SK-N-SH (cell line): ENCODE measurements at places on chromosomes 1 and 21. TPM values are rescaled to one million over a fixed set of nuclear protein-coding genes. Genes with fewer than 3 reads are reported as not detected.

GRCh38 chr1:161305867-161306519 is 3.8 kb downstream of the MPZ start:
- no peaks in the 10 kb centered on the region for H3K27me3 ChIP-seq
- H3K36me3 ChIP-seq, result no peaks in the 10 kb centered on the region
- H3K27ac ChIP-seq, result 0 out of 2 replicates have a peak overlapping the region, but pooled peaks have one; percentile 8
- peak; percentile 91 for DNase-seq
- H3K4me3 ChIP-seq, result peak overlapping the region; percentile 71
- peaks cover 11% of the 10 kb centered on the region for H3K4me1 ChIP-seq

The FLG gene
- polyA plus RNA-seq, result not detected in 2 replicates

GRCh38 chr1:76833151-76833550 is 34.1 kb upstream of the ST6GALNAC5 start:
- no peak overlapping the region for H3K27ac ChIP-seq
- no peaks in the 10 kb centered on the region for H3K27me3 ChIP-seq
- H3K4me1 ChIP-seq, result peaks cover 9% of the 10 kb centered on the region
- no peak overlapping the region for H3K4me3 ChIP-seq

The ICOSLG gene
- 0.43 and 0.52 TPM in 2 replicates for polyA plus RNA-seq

The YARS1 gene
- polyA plus RNA-seq, result 31.9 and 46.3 TPM in 2 replicates

DNA sequence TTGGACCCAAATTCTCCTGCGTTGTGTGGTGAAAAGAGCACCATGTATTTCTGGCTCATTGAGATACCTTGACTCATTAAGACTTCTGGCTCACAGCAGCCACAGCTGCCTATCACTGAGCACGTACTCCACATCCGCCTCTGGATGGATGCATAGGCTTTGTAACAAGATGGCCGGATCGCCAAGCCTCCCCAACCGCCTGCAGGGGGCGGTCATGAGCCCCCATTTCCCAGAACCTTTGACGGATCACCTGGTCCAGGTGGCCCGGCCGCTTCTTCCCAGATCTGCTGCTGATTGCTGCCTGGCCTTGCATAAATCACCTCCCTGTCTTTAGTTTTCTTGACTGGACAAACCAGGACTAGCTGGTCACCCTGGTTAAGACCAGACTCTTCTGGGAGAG is 156.5 kb upstream of the KLHDC7A start:
- no peak for DNase-seq
- H3K4me3 ChIP-seq, result no peak overlapping the region
- H3K36me3 ChIP-seq, result no peaks in the 10 kb centered on the region
- no peak overlapping the region for H3K27ac ChIP-seq

DNA sequence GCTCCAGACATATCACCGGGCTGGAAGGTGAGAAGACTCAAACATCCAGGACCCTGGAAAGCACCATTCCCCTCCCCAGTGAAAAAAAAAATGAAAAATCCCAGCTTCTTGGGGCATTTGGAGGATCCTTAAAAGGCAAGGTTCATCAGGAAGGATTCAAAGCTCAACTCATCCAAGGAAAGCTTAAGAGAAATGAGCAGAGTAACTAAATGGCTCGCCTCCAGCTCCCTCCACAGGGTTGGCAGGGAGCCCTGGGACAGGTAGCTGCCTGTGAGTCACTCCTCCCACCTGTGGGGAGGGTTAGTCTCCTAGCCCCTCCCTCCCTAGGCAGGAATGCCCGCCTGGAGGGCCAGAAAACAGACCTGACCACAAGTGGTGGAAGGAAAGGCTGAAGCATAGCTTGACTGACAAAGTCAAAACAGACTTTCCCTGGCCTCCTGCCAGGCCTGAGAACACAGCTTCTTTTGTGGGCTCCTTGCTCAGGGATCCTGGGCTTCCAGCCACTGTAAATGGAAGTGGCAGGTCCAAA is 712 bp upstream of the LAMB3 start:
- H3K4me1 ChIP-seq, result peaks cover 38% of the 10 kb centered on the region
- no peak overlapping the region for H3K4me3 ChIP-seq
- no peaks in the 10 kb centered on the region for H3K36me3 ChIP-seq
- no peak for DNase-seq
- no peaks in the 10 kb centered on the region for H3K27me3 ChIP-seq

The CCDC27 gene
- not detected in 2 replicates for polyA plus RNA-seq

DNA sequence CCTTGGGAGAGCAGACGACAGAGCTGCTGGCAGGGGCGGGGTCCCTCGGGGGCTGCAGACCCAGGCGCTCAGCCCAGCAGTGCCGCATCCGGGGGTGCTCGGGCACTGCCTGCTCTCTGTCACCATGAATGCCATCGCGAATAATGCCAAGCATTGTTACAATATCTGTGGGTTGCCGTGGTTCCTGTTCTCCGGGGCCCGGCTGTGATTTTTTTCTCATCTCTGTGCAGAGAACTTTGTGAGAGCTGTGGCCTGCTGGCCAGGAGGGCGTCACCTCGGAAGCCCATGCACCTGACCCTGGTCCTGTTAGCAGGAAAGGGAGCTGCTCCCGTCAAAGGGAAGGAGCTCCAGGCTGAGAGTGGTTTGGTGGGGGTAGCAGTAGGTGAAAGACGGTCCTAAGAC is 70.4 kb downstream of the PRDM16 start:
- H3K36me3 ChIP-seq, result no peaks in the 10 kb centered on the region
- no peak overlapping the region for H3K27ac ChIP-seq
- no peak for DNase-seq
- peaks cover 24% of the 10 kb centered on the region; the same call in 1 of the 2 replicates for H3K27me3 ChIP-seq
- peaks cover 13% of the 10 kb centered on the region; the same call in 1 of the 2 replicates for H3K4me1 ChIP-seq

GRCh38 chr1:39656391-39656790 is 15.5 kb downstream of the NT5C1A start:
- no peak overlapping the region; the same call in 1 of the 2 replicates for H3K27ac ChIP-seq
- H3K36me3 ChIP-seq, result no peaks in the 10 kb centered on the region
- H3K27me3 ChIP-seq, result peaks cover 4% of the 10 kb centered on the region; the same call in 1 of the 2 replicates
- H3K4me1 ChIP-seq, result peaks cover 80% of the 10 kb centered on the region
- peak; percentile 82 for DNase-seq
- no peak overlapping the region for H3K4me3 ChIP-seq

DNA sequence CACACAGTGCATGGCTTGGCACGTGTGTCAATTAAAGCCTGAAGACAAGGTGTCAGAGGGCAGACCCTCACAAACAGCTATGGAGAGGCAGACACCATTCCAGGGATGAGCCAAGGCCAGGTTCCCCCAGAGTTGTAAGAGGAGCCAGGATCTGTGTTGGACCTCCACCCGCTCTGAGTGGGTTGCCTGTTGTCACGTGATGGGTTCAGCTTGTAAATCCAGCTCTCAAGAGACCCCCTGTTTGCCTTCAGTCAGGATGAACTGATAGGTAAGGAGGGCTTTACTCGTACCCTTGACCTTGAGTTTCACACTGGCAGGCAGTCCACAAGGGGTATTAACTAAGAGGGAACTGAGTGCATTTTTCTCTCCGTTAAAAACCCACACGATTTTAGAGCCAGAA is 27.7 kb upstream of the KCND3 start:
- H3K36me3 ChIP-seq, result no peaks in the 10 kb centered on the region
- no peak overlapping the region for H3K27ac ChIP-seq
- no peaks in the 10 kb centered on the region for H3K27me3 ChIP-seq
- DNase-seq, result no peak
- H3K4me1 ChIP-seq, result no peaks in the 10 kb centered on the region
- H3K4me3 ChIP-seq, result no peak overlapping the region

- peak overlapping the region; percentile 65 for H3K4me3 ChIP-seq
- peaks cover 35% of the 10 kb centered on the region for H3K27me3 ChIP-seq
- no peak overlapping the region for H3K27ac ChIP-seq
- H3K4me1 ChIP-seq, result no peaks in the 10 kb centered on the region
Observed at GRCh38 chr1:212700892-212701819, 1.5 kb upstream of the BATF3 start.

The CLEC20A gene
- polyA plus RNA-seq, result not detected in 2 replicates

The IFNLR1 gene
- 0.29 and 0.30 TPM in 2 replicates for polyA plus RNA-seq

GRCh38 chr1:201791779-201792173 is 37.2 kb upstream of the IPO9 start:
- no peaks in the 10 kb centered on the region for H3K27me3 ChIP-seq
- H3K27ac ChIP-seq, result peak overlapping the region; percentile 99
- H3K4me3 ChIP-seq, result no peak overlapping the region
- peaks cover 28% of the 10 kb centered on the region for H3K4me1 ChIP-seq

GRCh38 chr1:45266151-45266801 is 59.9 kb upstream of the ZSWIM5 start:
- H3K27ac ChIP-seq, result peak overlapping the region; percentile 64
- H3K4me3 ChIP-seq, result no peak overlapping the region
- no peak for DNase-seq
- H3K27me3 ChIP-seq, result no peaks in the 10 kb centered on the region

DNA sequence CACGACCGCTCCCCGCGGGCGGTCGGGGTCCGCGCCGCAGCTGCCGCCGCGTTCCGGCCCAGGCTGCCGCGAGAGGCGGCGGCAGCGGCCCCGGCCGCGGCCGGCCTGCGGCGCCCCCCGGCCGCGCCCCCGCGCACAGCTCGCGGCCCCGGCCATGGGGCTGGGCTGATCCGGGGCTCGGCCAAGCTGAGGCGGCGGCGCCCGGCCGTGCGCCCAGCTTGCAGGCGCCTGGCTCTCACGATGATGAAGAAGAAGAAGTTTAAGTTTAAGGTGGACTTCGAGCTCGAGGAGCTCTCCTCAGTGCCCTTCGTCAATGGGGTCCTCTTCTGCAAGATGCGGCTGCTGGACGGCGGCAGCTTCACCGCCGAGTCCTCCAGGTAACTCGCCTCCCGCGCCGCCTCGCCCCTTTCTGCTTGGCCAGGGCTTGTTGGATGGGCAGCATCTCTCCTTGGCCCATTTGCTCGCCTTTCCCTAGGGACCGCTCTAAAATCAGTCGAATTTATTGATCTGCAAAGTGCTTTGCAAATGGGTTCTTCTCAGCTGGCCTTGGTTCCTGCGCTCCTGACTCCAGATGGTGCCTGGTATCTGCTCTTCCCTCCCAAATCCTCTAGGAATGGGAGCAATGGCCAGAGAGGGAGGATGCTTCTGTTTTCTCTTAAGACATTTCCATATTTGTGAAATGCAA is 431 bp downstream of the EEIG2 start:
- peaks cover 6% of the 10 kb centered on the region; the same call in 1 of the 2 replicates for H3K4me1 ChIP-seq
- no peaks in the 10 kb centered on the region for H3K27me3 ChIP-seq
- DNase-seq, result peak; percentile 87
- peak overlapping the region; percentile 54; the same call in 1 of the 2 replicates for H3K27ac ChIP-seq

The ANGPTL3 gene
- not detected in 2 replicates for polyA plus RNA-seq

GRCh38 chr1:25922971-25923552 is 16.8 kb upstream of the STMN1 start:
- H3K4me3 ChIP-seq, result no peak overlapping the region
- H3K27ac ChIP-seq, result no peak overlapping the region
- no peaks in the 10 kb centered on the region for H3K27me3 ChIP-seq
- peaks cover 15% of the 10 kb centered on the region; the same call in 1 of the 2 replicates for H3K4me1 ChIP-seq
- no peak for DNase-seq

The DYNLT5 gene
- not detected in 2 replicates for polyA plus RNA-seq

The PPIAL4G gene
- polyA plus RNA-seq, result not detected in 2 replicates

DNA sequence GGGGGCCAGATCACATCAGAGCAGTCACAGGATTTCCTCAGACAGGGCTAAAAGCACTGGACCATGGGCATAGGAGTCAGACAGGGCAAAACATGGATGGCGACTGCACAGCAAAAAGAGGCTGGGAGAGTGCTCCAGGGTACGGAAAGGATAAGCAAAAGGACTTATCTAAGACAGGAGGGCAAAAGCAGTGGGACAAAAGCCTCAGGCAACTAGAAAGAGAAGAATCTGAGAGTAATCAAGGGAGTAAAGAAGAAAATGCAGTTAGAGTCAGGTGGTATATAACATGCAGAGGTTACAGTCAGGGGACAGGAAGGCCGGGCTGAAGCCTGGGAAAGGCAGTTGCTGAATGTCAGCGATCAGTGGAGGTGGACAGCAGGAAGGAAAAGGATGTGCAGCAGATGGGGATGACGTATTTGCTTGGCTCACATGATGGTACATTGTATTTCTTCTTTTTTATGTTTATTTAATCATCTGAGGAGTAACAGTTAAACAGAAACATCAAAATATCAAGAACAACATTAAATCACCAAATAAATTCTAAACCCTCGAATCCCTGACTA is 63.1 kb upstream of the CNN3 start:
- DNase-seq, result no peak
- H3K4me1 ChIP-seq, result peaks cover 23% of the 10 kb centered on the region
- H3K4me3 ChIP-seq, result no peak overlapping the region
- no peaks in the 10 kb centered on the region for H3K27me3 ChIP-seq
- no peaks in the 10 kb centered on the region for H3K36me3 ChIP-seq

GRCh38 chr1:70077066-70077465 is 128.3 kb downstream of the LRRC40 start:
- no peaks in the 10 kb centered on the region for H3K4me1 ChIP-seq
- no peaks in the 10 kb centered on the region for H3K27me3 ChIP-seq
- no peaks in the 10 kb centered on the region for H3K36me3 ChIP-seq
- DNase-seq, result no peak

GRCh38 chr1:53992085-53992874 is 25.7 kb downstream of the LDLRAD1 start:
- H3K27me3 ChIP-seq, result no peaks in the 10 kb centered on the region
- DNase-seq, result no peak
- H3K27ac ChIP-seq, result no peak overlapping the region
- H3K4me1 ChIP-seq, result no peaks in the 10 kb centered on the region

The CR1L gene
- not detected in 2 replicates for polyA plus RNA-seq

DNA sequence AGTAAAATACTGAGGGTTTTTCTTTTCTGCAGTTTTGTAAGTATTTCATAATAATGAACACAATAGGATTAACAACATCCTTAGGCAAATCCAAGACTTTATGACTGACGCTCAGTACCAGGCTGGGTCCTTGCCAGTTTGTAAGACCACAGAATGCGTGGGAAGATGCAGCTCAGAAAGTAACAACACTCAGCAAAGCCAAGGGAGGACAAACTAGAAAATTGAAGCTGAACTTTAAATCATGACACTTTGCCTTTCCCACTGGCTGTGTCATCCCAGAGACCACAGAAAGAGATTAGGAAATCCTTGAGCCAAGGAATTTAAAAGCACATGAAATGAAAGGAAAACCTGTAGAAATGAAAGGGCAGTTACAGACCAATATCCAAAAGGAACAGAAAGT is 426.3 kb upstream of the CHRM3 start:
- no peaks in the 10 kb centered on the region for H3K27me3 ChIP-seq
- H3K4me3 ChIP-seq, result no peak overlapping the region
- DNase-seq, result no peak
- H3K27ac ChIP-seq, result no peak overlapping the region
- H3K36me3 ChIP-seq, result no peaks in the 10 kb centered on the region
- peaks cover 13% of the 10 kb centered on the region for H3K4me1 ChIP-seq

The RUNX1 gene
- 9.9 and 17.1 TPM in 2 replicates for polyA plus RNA-seq

- H3K4me3 ChIP-seq, result no peak overlapping the region
- H3K4me1 ChIP-seq, result peaks cover 14% of the 10 kb centered on the region; the same call in 1 of the 2 replicates
- H3K27me3 ChIP-seq, result no peaks in the 10 kb centered on the region
- no peak for DNase-seq
- no peak overlapping the region; the same call in 1 of the 2 replicates for H3K27ac ChIP-seq
- H3K36me3 ChIP-seq, result peaks cover 26% of the 10 kb centered on the region
Observed at GRCh38 chr1:27972141-27972540, 12.4 kb downstream of the XKR8 start.
